NCI-H446 treated with DMSO at 0.1 percent for 48 hours (cell line): ENCODE measurements at places on chromosomes 13 and 19.

- no peak for DNase-seq
These were observed 108.4 kb downstream of the KLF5 start for GRCh38 chr13:73167028-73167820.

- DNase-seq = no peak
These were observed 2.1 kb downstream of the SCN1B start for GRCh38 chr19:35032356-35032865.

DNA sequence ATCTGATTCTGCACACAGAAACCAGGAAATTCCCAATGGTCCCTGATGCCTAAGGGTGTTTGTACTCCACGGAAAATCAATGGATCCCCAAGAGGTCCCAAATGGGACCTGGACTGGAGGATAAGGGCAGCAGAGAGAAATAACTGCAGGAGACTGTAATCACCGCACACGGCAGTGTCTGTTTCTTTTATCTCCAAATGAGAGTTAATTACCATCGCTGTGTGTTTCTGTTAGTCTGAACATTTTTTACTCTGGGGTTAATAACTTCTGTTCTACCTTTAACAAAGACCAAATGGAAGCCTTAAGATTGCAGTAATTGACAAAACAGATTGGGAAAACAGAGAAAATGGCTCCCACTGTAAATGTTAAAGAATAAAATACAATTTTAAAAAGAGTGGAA is 320.9 kb downstream of the DCLK1 start:
- DNase-seq = no peak

- DNase-seq = no peak
These were observed 9.5 kb upstream of the ZNF541 start for GRCh38 chr19:47582320-47582909.

- DNase-seq = no peak
These were observed 416.1 kb downstream of the ZNF536 start for GRCh38 chr19:30788105-30788765.

DNA sequence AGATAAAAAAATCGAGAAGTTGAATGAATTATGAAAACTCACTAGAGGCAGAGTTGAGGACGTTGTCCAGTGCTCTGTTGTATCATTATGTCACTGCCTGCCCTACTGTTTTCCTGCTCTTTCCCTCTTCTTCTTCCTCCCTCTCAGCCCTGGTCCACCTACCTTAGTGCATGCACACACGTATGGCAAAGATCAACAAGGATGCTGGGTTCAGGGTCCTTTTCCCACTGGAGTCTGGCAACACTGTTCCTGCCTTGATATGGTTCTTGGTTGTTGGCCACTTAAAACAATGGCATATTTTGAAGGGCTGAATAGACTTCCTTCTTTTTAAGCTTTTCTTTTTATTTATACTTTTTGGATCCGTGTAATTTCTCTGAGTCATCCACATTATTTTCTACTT is 74.5 kb downstream of the LRCH1 start:
- DNase-seq = no peak

GRCh38 chr19:33499671-33500506 is 21.7 kb downstream of the PEPD start:
- DNase-seq = no peak

DNA sequence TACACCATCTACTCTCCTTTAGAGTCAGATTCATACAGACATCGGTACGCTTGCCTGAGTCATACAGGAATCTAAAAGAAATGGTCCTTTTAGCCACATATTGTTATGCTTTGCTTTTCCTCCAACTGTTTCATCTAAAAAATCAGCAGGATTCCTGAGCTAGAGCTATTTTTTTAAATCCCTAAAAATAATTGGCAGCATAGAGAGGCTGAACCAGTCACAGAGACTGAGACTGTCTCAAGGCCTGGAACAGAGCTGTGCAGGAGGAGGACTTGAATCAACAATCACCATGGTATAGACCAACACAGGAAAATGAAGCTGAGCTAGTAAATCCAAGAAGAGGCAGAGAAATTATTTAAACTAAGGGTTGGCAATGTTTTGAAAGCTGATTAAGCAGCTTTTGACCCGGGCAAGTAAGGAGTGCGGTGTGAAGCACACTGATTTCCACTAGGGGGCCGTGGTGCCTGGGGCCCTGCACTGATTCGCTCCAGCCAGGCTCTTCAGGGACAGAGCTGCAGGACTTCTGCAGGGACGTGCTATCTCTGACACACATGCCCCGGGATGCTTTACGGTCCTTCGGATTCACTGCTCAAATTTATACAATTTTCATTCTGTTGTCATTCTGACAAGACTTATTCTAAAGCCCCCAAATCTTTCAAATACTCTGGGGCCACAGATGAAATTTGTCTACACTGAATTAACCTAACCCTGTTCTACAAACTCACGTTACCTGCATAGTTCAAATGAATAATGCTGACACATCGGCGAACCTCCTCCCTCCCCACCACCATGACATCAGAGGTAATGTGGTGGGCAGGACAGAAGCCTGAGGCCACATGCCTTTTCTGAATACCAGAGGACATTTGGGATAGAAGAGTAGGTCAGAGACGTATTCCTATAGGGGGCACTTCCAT is 87.6 kb upstream of the SLC15A1 start:
- DNase-seq = no peak

DNA sequence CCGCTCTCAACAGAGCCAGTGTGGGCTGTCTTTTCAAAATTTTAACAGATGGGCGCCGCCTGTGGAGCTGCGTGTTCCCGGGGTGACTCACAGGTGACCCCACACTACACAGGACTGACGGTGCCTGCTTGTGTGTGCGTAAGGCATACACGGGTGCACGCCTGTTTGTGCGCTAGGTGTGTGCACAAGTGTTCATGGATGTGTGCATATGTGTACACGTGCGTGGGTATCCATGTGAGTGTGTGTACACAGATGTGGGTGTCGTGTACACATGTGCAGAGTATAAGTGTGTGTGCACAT is 92.7 kb upstream of the SOX1 start:
- no peak for DNase-seq

GRCh38 chr13:44191504-44192171 is 182.0 kb upstream of the SERP2 start:
- DNase-seq = peak; percentile 91

- DNase-seq = peak; percentile 13
These were observed 924.6 kb downstream of the OLFM4 start for GRCh38 chr13:53953183-53953582.

DNA sequence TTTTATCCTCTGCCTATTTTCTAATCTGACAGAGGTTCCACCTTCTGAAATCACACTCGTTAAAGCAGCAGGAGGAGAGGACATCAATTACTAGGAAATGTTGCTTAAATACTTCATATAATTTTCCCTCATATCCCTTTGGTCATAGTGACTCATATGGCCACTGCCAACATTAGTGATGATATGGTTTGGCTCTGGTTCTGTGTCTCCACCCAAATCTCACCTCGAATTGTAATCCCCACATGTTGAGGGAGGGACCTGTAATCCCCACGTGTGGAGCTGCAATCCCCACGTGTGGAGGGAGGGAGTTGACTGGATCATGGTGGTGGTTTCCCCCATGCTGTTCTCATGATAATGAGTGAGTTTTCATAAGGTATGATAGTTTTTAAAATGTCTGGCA is 618.4 kb upstream of the SLITRK5 start:
- DNase-seq = no peak

- peak; percentile 5 for DNase-seq
These were observed at the start of gene EML2 for GRCh38 chr19:45638930-45639729. EML2 (minus strand) TSS chr19:45639397; CDS start chr19:45639376, 21 bp downstream.

DNA sequence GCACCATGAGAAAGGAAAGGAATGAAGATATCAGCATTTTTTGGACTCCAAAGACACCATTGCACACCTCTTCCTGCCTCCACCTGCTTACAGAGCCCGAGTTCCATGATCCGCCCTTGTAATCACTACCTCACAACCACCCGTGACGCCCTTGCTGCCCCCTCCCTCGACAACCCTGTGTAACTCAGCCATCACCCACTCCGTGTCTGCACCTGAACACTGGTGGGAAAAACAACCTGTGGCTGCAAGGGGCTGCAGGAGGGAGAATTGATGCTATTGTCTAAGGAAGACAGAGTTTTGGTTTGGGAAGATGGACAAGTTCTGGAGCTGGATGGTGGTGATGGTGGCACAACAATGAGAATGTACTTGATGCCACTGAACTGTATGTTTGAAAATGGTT is 27.0 kb downstream of the ZIC5 start:
- DNase-seq = no peak

- no peak for DNase-seq
These were observed 133.5 kb upstream of the KL start for GRCh38 chr13:32882691-32883090.

DNA sequence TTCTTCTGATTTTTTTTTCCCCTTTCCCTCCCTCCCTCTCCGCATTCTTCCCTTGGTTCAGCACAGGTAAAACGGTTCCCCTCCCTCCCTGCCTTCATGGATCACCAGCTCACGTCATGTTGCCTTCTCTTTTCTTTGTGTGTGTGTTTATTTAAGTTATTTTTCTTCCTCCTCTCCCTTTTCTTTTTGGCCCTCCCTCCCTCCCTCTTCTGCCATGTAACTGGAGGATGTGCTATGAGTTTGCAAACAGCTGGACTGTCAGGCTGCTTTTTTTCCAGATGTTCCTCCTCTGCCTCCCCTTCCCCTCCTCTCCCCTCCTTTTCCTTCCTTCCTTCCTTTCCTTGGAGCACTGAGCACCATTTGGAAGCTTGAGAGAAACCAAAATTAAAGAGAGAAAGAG is 2.0 kb downstream of the LENG9 start:
- DNase-seq = no peak

GRCh38 chr13:36192166-36192565 is 22.2 kb downstream of the SOHLH2 start:
- DNase-seq = no peak

GRCh38 chr13:74895042-74895796 is 586.8 kb downstream of the TBC1D4 start:
- DNase-seq = no peak

GRCh38 chr19:8081569-8082550 is 29.3 kb downstream of the CCL25 start:
- DNase-seq = no peak

GRCh38 chr19:39052846-39053245 is 20.5 kb upstream of the FBXO27 start:
- DNase-seq = no peak
